Spleen (tissue), 13 donors: ENCODE measurements at places on chromosomes 6 and 20. TPM values are rescaled to one million over a fixed set of nuclear protein-coding genes. Genes with fewer than 3 reads are reported as not detected.

DNA sequence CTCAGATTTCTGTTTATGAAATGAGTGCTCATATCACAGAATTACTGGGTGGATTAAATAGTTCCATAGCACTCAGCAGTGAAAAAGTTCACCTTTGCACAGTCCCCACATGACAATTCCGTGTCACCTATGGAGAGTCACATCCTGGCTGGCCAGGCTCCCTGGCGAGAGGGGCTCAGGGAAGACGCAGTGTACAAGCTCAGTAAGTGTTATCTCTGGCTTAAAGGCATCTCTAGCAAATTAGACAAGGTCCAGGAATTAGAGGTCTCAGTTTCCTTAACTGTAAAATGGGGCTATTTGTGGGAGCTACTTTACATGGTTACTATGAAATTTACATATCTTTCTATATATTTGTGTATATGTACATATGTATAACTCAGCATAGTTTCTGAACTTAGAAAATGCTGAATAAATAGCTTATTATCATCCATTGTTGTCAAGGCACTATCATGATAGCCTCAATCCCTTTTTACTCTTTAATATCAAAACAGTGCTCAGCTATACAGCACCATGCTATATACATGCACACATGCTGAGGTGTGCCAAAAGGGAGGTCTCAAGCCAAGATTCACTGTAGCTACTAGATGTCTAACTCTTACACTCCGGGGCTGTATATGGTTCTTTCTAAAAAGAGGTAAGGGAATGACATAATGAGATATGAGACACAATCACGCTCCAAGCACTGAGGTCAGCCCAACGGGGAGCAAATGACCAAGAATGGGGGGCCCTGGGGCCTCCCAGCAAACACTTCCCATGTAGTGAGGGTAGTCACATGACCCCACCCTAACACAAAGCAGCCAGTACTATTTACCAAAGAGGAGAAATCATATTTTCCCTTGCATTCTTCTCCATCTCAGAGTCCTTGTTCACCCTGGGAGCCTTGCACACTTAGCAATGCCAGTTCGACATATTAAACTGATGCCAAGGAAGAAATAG lies 59.4 kb downstream of the SLC22A23 start:
- no peak overlapping the region for H3K4me3 ChIP-seq
- no peaks in the 10 kb centered on the region for H3K36me3 ChIP-seq
- H3K27ac ChIP-seq: no peak overlapping the region
- no peaks in the 10 kb centered on the region for H3K27me3 ChIP-seq
- DNase-seq: no peak

GRCh38 chr20:50572938-50573777 lies 63.0 kb downstream of the PTPN1 start:
- no peak overlapping the region for H3K4me3 ChIP-seq
- H3K4me1 ChIP-seq: peaks cover 86% of the 10 kb centered on the region
- DNase-seq: no peak
- H3K27ac ChIP-seq: peak overlapping the region; percentile 48

DNA sequence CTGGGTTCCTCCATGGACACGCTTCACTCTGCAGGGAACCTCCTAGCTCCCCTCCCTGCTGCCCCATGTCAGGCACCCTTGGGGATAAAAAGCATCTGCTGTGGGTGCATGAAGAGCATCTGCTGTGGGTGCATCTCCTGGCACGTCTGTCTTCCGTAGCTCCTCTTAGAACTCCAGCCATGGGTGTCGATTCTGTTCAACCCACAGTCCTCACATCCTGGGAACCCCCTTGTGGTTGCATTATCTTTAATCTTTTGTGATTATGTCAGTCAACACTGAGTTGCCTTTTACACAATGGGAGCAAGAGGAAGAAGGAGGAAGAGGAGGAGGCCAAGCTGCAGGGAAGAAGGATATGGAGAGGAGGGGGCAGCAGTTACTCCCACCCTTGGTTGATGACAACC lies 24.1 kb upstream of the CCR6 start:
- H3K27ac ChIP-seq: no peak overlapping the region
- no peaks in the 10 kb centered on the region for H3K36me3 ChIP-seq
- no peaks in the 10 kb centered on the region for H3K27me3 ChIP-seq
- H3K4me1 ChIP-seq: peaks cover 34% of the 10 kb centered on the region
- no peak for DNase-seq

DNA sequence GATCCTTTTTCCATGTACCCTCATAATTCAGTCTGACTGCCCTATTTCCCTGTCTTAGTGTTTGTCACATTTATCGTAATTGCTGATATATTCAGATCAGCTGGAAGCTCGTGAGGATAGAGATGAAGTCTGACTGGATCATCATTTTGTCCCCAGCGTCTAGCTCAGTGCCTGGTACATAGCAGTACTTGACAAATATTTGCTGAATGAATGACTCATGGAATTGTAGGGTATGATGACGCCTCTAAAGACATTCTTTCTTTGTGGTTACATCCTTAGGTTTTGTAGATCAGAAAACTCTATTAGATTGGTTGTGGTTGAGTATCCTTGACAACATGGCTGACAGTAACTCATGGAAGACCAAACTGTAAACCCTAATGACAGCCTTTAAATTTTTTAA lies 68.9 kb downstream of the MTHFD1L start:
- no peaks in the 10 kb centered on the region for H3K36me3 ChIP-seq
- H3K27me3 ChIP-seq: no peaks in the 10 kb centered on the region
- no peaks in the 10 kb centered on the region for H3K4me1 ChIP-seq

DNA sequence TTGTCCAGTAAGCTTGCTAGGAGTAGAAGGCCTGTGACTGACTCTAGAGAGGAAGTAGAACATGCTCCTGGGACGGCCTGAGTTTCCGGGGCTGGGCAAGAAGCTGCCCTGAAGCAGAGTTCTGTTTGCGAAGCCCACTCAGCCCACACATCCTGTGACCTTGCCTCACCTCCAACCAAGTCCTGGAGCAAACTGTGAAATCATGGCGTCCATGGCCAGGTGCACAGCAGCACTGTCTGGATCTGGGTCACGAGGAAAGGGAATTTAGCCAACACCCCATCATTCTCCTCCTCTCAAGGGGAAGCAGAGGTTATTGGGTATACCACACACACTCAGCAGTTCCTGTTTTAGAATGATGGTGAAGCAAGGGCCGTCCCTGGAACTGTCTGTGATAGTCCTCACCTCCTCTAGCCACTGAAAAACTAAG lies 87.5 kb downstream of the CRYBG1 start:
- H3K4me3 ChIP-seq: no peak overlapping the region
- H3K27ac ChIP-seq: peak overlapping the region; percentile 48
- H3K36me3 ChIP-seq: no peaks in the 10 kb centered on the region
- peak; percentile 89 for DNase-seq

- no peak for DNase-seq
- no peaks in the 10 kb centered on the region for H3K36me3 ChIP-seq
- H3K27ac ChIP-seq: no peak overlapping the region
- H3K4me1 ChIP-seq: no peaks in the 10 kb centered on the region
- H3K27me3 ChIP-seq: no peaks in the 10 kb centered on the region
Measured at GRCh38 chr6:51866867-51867266, 220.5 kb downstream of the PKHD1 start.

DNA sequence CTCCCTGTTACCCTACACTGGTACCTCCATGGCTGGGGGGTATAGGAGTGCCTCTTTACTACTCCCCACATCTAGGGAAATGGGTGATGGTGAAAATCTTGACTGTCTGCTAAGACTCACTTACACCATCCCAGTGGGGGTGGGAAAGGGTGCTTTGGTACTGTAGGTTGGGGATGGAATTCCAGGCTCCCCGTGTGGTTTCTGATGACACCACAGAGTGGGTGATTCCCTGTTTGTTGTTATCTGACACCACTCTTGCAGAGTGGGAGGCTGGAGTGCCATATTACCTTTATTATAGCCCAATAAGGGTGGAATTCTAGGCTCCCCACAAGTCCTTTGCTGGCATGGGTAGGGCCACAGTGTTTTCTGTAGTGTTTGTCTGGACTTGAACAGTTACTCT lies 264.6 kb upstream of the MAN1A1 start:
- H3K36me3 ChIP-seq: no peaks in the 10 kb centered on the region
- no peaks in the 10 kb centered on the region for H3K4me1 ChIP-seq
- no peaks in the 10 kb centered on the region for H3K27me3 ChIP-seq
- no peak overlapping the region for H3K4me3 ChIP-seq

DNA sequence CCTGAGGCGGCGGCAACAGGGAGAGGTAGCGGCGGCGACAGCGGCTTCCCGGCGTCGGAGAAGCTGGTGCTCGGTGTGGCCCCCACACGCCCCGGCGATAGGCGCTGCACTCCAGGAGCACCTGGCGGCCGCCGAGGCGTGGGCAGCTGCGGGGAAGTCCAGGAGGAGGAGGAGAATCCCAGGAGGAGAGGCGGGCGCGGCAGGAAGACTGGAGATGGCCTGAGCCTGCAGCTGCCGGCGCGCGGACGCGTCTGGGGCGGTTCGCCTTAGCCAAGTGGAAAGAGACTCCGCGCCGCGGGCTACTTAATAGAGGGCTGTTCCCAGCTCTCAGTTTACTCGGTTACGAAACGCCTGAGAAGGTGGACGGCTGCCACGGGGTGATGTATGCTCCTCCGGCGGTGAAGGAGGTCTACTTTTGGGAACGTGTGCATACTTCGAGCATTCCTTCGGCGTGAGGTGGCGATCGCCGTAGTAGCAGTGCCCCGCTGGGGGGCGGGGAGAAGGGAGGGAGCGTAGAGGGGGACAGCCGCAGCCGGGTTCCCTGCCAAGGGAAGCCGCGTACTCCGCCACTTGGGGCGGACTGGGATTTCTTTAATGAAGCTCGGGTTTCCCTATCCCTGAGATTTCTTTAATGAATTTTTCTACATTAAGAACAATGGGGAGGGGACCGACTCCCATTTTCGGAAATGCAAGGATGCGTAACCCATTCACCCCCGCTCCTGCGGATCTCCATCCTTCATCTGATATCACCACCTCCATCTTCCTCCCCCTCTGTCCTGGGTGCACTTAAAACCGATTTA lies at the start of gene COL12A1:
Gene COL12A1 (minus strand): TSS at position 278 of the 800 bp plus-strand sequence. CDS start 3,261 bp downstream, outside the sequence.
- H3K27me3 ChIP-seq: peaks cover 99% of the 10 kb centered on the region
- DNase-seq: peak; percentile 81
- peaks cover 66% of the 10 kb centered on the region for H3K4me1 ChIP-seq
- peak within 1 kb of the TSS; percentile 4 for H3K27ac ChIP-seq
- H3K4me3 ChIP-seq: peak within 1 kb of the TSS; percentile 43

DNA sequence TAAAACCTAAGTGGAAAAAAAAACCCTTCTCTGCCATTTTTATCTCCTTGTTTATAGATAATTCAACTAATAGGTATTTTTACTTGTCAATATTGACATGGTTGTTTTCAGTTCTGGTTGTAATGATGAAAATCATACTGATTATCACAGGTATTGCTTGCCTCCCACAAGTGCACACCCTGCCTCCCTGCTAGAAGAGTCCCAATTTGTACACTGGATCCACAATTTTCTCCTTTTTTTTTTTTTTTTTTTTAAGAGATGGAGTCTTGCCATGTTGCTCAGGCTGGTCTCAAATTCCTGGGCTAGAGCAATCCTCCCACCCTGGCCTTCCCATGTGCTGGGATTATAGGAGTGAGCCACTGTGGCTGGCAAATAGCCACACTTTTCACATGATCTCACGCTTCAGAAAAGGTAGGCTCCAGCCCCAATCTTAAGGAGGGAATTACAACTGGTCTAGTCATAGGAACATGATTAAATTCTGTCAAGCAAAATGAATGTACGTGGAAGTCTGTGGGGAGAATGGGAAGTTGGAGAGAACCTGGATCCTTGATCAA lies 12.3 kb downstream of the DYNLT2 start:
- no peak for DNase-seq
- no peak overlapping the region for H3K4me3 ChIP-seq
- H3K36me3 ChIP-seq: no peaks in the 10 kb centered on the region
- no peak overlapping the region for H3K27ac ChIP-seq

DNA sequence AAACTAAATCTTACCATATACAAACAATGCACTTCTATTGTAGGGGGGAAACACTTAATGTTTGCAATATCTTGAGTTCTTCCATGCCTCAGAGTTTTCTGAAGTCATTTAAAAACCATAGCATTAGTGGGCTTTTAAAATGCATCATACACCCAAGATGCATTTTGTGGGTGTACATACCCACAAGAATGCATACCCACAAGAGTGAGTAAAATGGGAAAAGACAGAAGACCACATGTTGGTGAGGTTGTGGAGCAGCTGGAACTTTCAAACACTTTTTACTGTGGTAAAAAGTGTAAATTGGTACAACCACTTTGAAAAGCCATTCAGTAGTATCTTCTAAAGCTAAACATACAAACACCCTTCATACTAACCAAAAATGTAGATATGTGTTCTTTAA lies 57.5 kb downstream of the CYB5R4 start:
- peaks cover 17% of the 10 kb centered on the region for H3K4me1 ChIP-seq
- DNase-seq: no peak
- peaks cover 2% of the 10 kb centered on the region for H3K36me3 ChIP-seq
- H3K27ac ChIP-seq: no peak overlapping the region

GRCh38 chr6:90256698-90257485 lies 39.8 kb downstream of the BACH2 start:
- H3K4me3 ChIP-seq: no peak overlapping the region
- no peaks in the 10 kb centered on the region for H3K27me3 ChIP-seq
- no peak overlapping the region for H3K27ac ChIP-seq
- H3K4me1 ChIP-seq: no peaks in the 10 kb centered on the region
- H3K36me3 ChIP-seq: no peaks in the 10 kb centered on the region
- DNase-seq: no peak

DNA sequence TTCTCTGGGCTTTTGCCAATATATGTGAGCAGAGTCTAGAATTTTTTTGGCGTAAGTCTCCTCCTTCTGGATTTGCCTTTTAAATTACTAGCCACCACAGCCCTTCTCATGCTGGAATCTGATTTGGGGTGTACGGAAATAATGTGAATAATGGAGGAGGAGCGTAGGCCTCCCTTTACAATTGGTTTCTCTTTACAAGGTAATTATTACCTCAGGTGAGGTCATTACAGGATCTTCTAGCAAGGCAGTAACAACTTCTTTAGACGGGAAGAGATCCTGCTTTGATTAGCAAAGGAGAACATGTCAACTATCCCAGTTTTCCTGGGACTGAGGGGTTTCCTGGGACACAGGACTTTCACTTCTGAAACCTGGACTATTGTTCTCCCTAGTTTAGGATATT lies 8.9 kb downstream of the RWDD2A start:
- DNase-seq: no peak
- H3K27ac ChIP-seq: no peak overlapping the region
- no peaks in the 10 kb centered on the region for H3K36me3 ChIP-seq
- H3K4me3 ChIP-seq: no peak overlapping the region

- peaks cover 8% of the 10 kb centered on the region for H3K4me1 ChIP-seq
- H3K27ac ChIP-seq: peak overlapping the region; percentile 5
- H3K27me3 ChIP-seq: no peaks in the 10 kb centered on the region
- no peaks in the 10 kb centered on the region for H3K36me3 ChIP-seq
- no peak overlapping the region for H3K4me3 ChIP-seq
- no peak for DNase-seq
Measured at GRCh38 chr20:20690676-20691476, 21.6 kb downstream of the RALGAPA2 start.

DNA sequence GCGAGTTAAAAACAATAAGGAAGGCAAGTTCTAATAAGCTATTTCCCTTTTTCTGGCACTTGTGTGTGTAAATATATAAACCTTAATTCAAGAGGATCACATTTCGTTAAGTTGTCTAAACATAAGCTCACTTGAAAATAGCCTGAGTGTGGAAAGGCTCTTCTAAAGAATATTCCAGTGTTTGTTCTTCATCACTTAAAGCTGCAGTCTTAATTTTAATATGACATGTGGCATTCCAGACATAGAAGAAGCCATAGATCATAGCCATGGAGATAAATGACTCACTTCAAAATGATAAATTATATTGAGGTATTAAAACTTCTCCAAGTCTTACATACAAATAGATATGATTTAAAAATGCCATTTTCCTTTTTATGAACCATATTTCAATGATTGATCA lies 42.1 kb downstream of the IYD start:
- H3K27ac ChIP-seq: peak overlapping the region; percentile 18
- peaks cover 29% of the 10 kb centered on the region for H3K4me1 ChIP-seq
- no peak for DNase-seq
- H3K27me3 ChIP-seq: peaks cover 6% of the 10 kb centered on the region
- H3K4me3 ChIP-seq: no peak overlapping the region
- H3K36me3 ChIP-seq: no peaks in the 10 kb centered on the region

WFDC10B gene
- total RNA-seq: not detected

PAK5 gene
- total RNA-seq: not detected

KHDC1L gene
- total RNA-seq: not detected

PNLDC1 gene
- total RNA-seq: not detected
